ENCODE measurements at places on chromosomes 3 and 15.

GRCh38 chr3:179151474-179151873, 3.3 kb downstream of the PIK3CA start:
- no peak overlapping the region for H3K27ac ChIP-seq
- H3K4me1 ChIP-seq: peaks cover 15% of the 10 kb centered on the region
- no peak for DNase-seq
- H3K27me3 ChIP-seq: no peaks in the 10 kb centered on the region
- no peaks in the 10 kb centered on the region for H3K36me3 ChIP-seq

- H3K4me1 ChIP-seq: peaks cover 6% of the 10 kb centered on the region
- peaks cover 11% of the 10 kb centered on the region for H3K27me3 ChIP-seq
- H3K36me3 ChIP-seq: no peaks in the 10 kb centered on the region
These were observed at the start of gene DGKG for GRCh38 chr3:186361762-186362536. Gene DGKG, minus strand, starts transcription at chr3:186362234. Its CDS starts 41,775 bp downstream, at chr3:186320459.

GRCh38 chr3:156787926-156788663, 38.1 kb upstream of the LEKR1 start:
- no peak overlapping the region for H3K27ac ChIP-seq
- H3K4me1 ChIP-seq: no peaks in the 10 kb centered on the region
- no peaks in the 10 kb centered on the region for H3K36me3 ChIP-seq
- H3K4me3 ChIP-seq: no peak overlapping the region
- no peak for DNase-seq
- H3K27me3 ChIP-seq: no peaks in the 10 kb centered on the region

GRCh38 chr3:126406389-126407296, 11.9 kb downstream of the CFAP100 start:
- DNase-seq: no peak
- H3K36me3 ChIP-seq: no peaks in the 10 kb centered on the region
- no peaks in the 10 kb centered on the region for H3K27me3 ChIP-seq
- no peaks in the 10 kb centered on the region for H3K4me1 ChIP-seq
- no peak overlapping the region for H3K4me3 ChIP-seq
- H3K27ac ChIP-seq: no peak overlapping the region

DNA sequence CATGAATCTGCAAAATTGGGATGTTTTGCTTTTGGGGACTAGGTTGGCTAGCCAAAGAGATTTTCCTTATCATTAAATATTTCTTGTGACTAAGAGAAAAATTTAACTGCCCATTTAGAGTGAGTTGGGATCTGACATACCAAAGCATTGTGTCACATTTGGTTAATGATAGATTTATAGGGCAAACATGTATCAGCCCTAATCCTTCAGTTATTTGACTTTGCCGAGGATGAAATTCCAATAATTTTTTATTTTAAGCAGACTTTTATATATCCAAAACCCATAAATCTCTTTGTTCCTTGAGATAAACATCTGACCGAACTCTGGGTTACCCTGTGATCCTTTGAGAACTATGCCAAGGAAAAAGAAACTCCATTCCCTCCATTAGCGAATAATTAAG, 218.9 kb downstream of the CDIN1 start:
- no peaks in the 10 kb centered on the region for H3K36me3 ChIP-seq
- DNase-seq: no peak
- no peaks in the 10 kb centered on the region for H3K4me1 ChIP-seq
- no peaks in the 10 kb centered on the region for H3K27me3 ChIP-seq
- H3K4me3 ChIP-seq: no peak overlapping the region

- H3K27me3 ChIP-seq: peaks cover 6% of the 10 kb centered on the region
- no peak for DNase-seq
- no peak overlapping the region for H3K4me3 ChIP-seq
- H3K36me3 ChIP-seq: no peaks in the 10 kb centered on the region
- H3K4me1 ChIP-seq: peaks cover 6% of the 10 kb centered on the region
These were observed 4.9 kb downstream of the CCDC33 start for GRCh38 chr15:74240897-74241614.

DNA sequence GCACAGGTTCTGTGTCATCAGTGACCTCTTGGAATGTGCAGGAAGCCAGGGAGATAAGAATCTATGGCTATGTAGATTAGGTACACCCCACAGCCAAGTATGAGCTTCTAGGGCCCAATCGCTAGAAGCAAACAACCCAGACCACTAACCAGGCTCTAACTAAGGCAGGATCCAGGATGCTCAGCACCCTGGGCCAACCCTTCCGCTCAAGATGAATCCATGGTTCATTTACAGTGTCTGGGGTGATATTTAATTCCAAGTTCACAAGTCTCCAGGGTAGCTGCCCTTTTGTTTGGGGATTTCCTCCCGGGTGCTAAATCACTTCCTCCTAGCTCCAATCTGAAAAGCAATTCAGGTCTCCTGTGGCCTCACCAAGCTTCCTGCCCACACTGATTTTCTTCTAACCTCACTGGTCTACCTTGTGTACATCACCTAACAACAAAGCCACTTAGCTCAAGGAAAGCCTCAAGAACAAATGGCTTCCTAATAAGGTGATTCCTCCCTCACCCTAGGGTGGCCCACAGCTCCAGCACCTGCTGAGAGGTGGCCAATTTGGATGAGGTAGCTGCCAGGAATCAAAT, 2.4 kb downstream of the EHD4 start:
- no peaks in the 10 kb centered on the region for H3K27me3 ChIP-seq
- DNase-seq: peak; percentile 48
- H3K4me3 ChIP-seq: no peak overlapping the region
- peaks cover 23% of the 10 kb centered on the region for H3K4me1 ChIP-seq
- peak overlapping the region; percentile 89 for H3K27ac ChIP-seq

GRCh38 chr3:102200126-102200525, 234.7 kb upstream of the ZPLD1 start:
- no peaks in the 10 kb centered on the region for H3K4me1 ChIP-seq
- no peak overlapping the region for H3K27ac ChIP-seq
- H3K27me3 ChIP-seq: no peaks in the 10 kb centered on the region
- H3K4me3 ChIP-seq: no peak overlapping the region
- no peak for DNase-seq
- no peaks in the 10 kb centered on the region for H3K36me3 ChIP-seq

- DNase-seq: no peak
- no peaks in the 10 kb centered on the region for H3K36me3 ChIP-seq
- no peak overlapping the region for H3K27ac ChIP-seq
- no peak overlapping the region for H3K4me3 ChIP-seq
- no peaks in the 10 kb centered on the region for H3K4me1 ChIP-seq
These were observed 9.7 kb downstream of the MEIS2 start for GRCh38 chr15:37090543-37091175.

- H3K27me3 ChIP-seq: no peaks in the 10 kb centered on the region
- no peaks in the 10 kb centered on the region for H3K36me3 ChIP-seq
- H3K4me3 ChIP-seq: peak overlapping the region; percentile 7
- peak overlapping the region; percentile 71 for H3K27ac ChIP-seq
- H3K4me1 ChIP-seq: peaks cover 25% of the 10 kb centered on the region
These were observed 8.4 kb downstream of the MFGE8 start for GRCh38 chr15:88904624-88905327.

DNA sequence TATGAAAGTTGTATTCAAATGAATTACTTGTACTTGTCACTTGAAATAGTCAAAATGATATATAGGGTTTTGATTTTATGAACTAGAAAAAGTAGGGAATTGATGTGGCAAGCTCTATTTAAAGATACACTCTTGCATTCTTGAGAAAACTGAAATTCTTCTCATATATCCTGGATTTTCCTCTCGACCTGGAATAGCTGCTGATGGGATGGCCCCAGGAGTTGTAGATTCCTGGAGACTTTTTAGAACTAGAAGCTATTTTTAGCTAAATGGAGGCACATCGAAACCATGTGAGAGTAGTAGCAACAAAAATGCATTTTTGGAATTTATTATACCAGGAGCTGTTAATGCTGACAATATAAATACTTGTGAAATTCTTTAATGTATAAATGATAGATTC, 125.9 kb downstream of the LEKR1 start:
- no peaks in the 10 kb centered on the region for H3K27me3 ChIP-seq
- no peaks in the 10 kb centered on the region for H3K4me1 ChIP-seq
- no peak for DNase-seq
- no peak overlapping the region for H3K27ac ChIP-seq
- H3K4me3 ChIP-seq: no peak overlapping the region

- H3K27ac ChIP-seq: no peak overlapping the region
- no peak overlapping the region for H3K4me3 ChIP-seq
- H3K36me3 ChIP-seq: no peaks in the 10 kb centered on the region
- H3K27me3 ChIP-seq: no peaks in the 10 kb centered on the region
These were observed 311.3 kb downstream of the SLC9A9 start for GRCh38 chr3:143536817-143537535.

GRCh38 chr3:127746400-127747057, 73.8 kb downstream of the ABTB1 start:
- no peak overlapping the region for H3K27ac ChIP-seq
- no peaks in the 10 kb centered on the region for H3K4me1 ChIP-seq

- H3K4me1 ChIP-seq: no peaks in the 10 kb centered on the region
- H3K4me3 ChIP-seq: no peak overlapping the region
- no peaks in the 10 kb centered on the region for H3K27me3 ChIP-seq
- no peak overlapping the region for H3K27ac ChIP-seq
These were observed 34.8 kb upstream of the RASA2 start for GRCh38 chr3:141452045-141452444.

DNA sequence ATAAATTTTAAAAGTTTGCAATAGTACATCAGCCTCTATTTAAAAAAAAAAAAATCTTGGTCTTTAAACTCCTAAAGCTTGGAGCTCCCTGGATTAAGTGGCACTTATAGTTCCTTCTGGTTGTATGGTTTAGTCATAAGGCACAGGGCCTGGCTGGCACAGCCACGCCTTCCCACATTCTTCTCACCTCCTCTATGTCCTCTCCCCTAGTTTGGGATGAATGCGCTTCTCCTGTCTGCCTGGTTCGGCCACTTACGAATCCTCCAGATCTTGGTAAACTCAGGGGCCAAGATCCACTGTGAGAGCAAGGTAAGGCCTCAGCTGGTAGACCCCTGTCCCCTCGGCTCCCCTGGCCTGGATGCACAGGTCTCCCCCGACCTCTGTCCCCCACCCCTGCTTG, 10.0 kb downstream of the ANKDD1A start:
- H3K4me1 ChIP-seq: no peaks in the 10 kb centered on the region
- no peaks in the 10 kb centered on the region for H3K27me3 ChIP-seq
- H3K27ac ChIP-seq: no peak overlapping the region
- no peak overlapping the region for H3K4me3 ChIP-seq
- no peak for DNase-seq
- no peaks in the 10 kb centered on the region for H3K36me3 ChIP-seq

DNA sequence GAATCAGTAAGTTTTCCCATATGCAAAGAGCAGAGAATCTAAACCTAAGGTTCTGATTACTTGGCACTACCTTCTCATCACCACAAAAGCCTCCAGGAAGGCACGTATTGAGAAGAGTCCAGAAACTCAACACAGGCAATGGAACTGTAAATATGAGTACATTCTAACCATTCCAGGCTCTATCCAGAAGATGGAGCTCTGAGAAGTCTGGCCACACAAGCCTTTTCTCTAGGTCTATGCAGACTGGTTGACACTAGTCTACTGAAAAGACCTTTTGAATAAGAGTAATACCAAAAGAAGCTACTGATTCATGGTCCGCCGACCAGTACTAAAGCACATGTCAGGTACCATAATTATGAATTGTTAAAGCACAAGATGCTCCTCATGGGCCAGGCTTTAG, 12.2 kb upstream of the NCKIPSD start:
- no peak for DNase-seq
- H3K4me3 ChIP-seq: no peak overlapping the region
- no peak overlapping the region for H3K27ac ChIP-seq
- no peaks in the 10 kb centered on the region for H3K4me1 ChIP-seq

GRCh38 chr3:103052236-103052830, 617.5 kb downstream of the ZPLD1 start:
- no peaks in the 10 kb centered on the region for H3K4me1 ChIP-seq
- no peak overlapping the region for H3K4me3 ChIP-seq
- no peak for DNase-seq
- no peaks in the 10 kb centered on the region for H3K27me3 ChIP-seq

DNA sequence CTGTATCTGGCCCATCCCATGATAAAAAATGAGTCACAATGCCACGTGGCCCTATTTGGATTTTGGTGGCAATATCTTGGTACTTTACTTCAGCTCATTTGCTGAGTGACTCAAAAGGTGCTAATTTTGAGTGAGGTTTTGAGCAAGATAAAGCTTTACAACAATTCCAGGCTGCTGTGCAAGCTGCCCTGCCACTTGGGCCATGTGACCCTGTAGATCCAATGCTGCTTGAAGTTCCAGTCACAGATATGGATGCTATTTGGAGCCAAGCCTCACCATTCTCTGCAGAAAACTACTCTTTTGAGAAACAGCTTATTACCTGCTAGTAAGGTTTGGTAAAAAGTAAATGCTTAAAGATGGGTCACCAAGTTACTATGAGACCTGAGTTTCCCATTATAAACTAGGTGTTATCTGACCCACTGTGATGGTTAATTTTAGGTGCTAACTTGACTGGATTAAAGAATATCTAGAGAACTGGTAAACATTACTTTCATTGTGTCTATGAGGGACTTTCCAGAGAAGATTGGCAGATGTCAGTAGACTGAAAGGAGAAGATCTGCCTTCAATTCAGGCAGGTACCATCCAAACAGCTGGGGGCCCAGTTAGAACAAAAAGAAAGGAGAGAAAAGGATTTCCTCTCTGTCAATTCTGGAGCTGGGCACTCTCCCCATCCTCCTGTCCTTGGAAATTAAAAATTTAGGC, 1083.9 kb downstream of the DIPK2A start:
- no peak overlapping the region for H3K27ac ChIP-seq
- no peaks in the 10 kb centered on the region for H3K27me3 ChIP-seq
- no peaks in the 10 kb centered on the region for H3K36me3 ChIP-seq
